ENCODE measurements at places on chromosomes 11 and 22.

DNA sequence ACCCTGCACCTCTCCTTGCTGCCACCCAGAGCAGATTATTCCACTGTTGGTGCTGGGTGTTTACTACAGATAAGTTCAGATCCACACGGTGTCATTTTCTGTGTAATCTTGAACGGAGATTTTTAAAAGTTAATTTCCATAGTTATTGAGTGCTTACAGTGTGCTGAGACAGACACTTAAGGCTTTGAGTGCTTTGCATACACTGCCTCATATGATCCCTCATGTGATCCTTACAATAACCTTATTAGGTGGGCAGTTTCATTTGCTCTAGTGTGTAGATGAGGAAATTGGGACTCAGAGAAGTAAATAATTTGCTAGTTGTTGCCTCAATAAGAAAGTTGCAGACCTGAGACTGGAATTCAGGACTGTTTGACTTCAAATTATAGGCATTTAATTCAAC is 32.3 kb upstream of the ME3 start:
- DNase-seq, result no peak

DNA sequence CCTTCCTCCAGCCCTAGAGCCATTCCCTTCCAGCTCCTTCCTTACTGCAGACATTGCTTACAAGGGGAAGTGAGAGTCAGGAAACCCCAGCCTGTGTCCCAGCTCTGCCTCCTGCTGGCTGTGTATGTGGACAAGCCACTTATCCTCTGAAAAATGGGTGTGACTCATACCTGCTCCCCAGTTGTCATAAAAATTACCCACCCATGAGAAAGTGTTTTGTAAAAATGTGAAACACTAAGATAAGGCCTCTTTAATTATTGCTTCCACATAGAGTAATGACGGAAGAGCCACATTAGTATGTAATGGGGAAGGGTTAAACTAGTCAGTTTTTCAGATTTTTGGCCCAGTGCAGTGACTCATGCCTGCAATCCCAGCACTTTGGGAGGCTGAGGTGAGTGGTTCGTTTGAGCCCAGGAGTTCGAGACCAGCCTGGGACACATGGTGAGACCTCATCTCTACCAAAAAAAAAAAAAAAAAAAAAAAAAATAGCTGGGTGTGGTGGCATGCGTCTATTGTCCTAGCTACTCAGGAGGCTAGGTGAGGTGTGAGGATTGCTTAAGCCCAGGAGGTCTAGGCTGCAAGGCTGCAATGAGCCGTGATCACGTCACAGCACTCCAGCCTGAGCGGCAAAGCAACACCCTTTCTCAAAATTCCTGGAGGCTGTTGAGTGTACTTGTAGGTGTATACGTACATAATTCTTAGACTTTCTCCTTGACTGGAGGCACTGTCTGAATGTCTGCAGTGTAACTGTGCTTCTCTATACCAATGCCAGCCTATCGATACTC is 84.9 kb downstream of the CTTN start:
- DNase-seq, result peak; percentile 91

- DNase-seq, result no peak
These were observed 107.8 kb upstream of the FOLH1 start for GRCh38 chr11:49316180-49316579.

- DNase-seq, result no peak
These were observed 100.7 kb downstream of the MAML2 start for GRCh38 chr11:96242191-96242847.

- no peak for DNase-seq
These were observed 18.8 kb downstream of the SNX19 start for GRCh38 chr11:130897262-130898182.

GRCh38 chr11:72173291-72173690 is 18.6 kb upstream of the FOLR1 start:
- DNase-seq, result no peak

DNA sequence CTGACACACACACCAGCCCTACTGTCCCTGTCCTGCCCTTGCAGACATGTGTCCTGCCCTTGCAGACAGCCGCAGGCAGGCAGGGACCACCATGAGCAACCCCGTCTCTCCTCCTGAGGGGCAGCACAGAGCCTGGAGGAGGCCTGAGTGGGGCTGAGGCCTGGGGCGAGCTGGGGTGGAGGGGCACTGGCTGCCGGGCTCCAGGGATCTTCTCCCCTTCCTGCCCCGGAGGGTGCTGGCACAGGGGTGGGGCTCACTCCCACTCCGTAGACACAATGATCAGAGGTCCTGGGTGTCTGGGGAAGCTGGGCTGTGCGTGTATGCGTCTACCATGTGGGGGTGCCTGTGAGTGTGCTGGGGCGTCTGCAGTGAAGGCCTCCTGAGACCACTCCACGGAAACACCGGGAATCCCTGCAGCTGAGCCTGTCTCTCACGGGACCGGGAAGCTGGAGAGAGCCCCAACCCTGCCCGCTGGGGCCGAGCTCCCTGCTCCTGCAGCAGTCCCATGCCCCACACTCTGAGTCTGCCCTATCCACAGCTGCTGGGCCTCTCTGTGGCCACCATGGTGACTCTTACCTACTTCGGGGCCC is 588 bp downstream of the TSPAN32 start:
- peak; percentile 55 for DNase-seq

DNA sequence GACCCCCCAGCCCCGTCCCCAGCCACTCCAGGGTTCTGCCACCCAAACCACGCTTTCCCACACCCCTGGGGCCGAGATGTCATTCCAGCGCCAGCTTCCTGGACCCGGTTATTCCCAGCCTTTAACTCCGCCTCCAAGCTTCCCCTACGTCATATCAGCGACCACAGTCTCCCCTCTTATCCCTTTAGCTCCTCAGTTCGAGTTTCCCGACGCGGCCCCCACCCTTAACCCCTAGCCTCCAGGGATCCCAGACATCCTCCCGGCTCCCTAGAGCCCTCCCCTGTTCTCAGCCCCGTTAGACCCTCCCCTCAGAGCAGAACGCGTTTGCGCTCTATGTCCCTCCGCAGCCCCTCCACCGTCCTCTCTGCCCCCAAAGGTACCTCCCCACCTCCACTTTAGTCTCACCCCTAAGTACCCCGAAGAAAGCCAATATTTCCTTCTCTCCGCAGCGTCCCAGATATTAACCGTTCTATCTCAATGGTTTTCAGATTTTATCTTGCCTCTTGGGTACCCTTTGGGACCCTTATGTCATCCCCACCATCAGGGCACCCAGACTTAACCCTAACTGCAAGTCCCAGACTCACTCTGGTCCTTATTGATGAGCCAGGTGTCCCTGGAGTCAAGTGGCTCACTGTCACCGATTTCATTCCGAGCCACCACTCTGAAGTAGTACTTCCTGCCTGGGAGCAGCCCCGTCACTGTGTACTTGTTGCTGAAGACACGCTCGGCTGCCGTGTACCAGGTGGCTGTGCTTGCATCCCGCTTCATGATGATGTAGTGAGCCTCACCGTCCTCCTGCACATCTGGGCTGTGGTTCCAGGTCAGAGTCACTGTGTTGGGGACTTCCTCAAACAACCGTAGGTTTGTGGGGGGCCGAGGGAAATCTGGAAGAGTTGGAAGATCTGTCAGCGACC is 8.0 kb downstream of the TMEM86A start:
- peak; percentile 87 for DNase-seq

DNA sequence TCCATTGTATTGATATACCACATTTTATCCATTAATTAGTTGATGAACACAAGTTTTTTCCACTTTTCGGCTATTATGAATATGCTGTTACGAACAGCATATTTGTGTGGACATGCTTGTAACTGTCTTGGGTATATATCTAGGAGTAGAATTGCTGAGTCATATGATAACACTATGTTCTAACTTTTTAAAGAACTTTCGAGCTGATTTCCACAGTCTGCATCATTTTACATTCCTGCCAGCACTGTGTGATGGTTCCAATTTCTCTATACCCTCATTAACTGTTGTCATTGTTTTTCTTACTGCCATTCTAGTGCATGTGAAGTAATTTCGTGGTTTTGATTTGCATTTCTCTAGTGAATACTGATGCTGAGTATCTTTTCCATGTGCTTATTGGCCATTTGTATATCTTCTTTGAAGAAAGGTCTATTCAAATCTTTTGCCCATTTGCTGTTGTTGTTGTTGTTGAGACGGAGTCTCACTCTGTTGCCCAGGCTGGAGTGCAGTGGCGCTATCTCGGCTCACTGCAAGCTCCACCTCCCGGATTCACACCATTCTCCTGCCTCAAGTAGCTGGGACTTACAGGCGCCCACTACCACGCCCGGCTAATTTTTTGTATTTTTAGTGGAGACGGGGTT is 7.4 kb upstream of the RCE1 start:
- no peak for DNase-seq

DNA sequence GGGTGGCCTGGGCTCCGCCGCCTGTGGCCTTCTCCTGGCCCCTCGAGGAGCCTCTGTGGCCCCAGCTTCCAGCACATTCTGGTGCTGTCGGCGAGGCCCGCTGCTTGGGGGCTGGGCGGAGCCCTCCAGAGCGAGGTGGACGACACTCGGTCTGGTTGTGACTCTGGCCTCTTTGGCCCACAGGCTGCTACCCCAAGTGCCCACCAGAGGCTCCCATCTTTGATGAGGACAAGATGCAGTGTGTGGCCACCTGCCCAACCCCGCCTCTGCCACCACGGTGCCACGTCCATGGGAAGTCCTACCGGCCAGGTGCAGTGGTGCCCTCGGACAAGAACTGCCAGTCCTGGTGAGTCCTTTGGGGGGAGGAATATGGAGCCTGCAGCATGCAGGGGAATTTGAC is 22.4 kb downstream of the MUC5AC start:
- DNase-seq, result no peak

DNA sequence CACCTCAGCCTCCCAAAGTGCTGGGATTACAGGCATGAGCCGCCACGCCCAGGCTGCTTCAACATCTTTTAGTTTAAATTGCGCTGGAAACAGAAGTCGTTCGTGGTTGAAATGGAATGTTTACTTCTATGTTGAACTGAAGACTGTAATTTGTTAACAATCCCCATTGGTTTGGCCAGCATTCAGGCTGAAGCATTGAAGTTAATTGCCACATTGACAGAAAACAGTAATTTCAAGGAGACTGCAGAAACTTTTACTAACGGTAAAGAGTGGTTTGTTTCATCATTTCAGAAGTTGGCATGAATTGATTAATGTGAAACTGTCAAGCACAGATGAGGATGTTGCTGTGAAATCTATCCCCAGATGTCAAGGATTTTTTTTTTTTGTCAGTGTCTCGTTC is 14.2 kb downstream of the AP5B1 start:
- DNase-seq, result peak; percentile 66

- DNase-seq, result no peak
These were observed 121.7 kb downstream of the FEZ1 start for GRCh38 chr11:125374398-125374797.

Measured in common myeloid progenitor, CD34-positive (primary cell).